Naive thymus-derived CD8-positive, alpha-beta T cell (primary cell): ENCODE measurements at places on chromosomes 2 and 18. TPM values are rescaled to one million over a fixed set of nuclear protein-coding genes. Genes with fewer than 3 reads are reported as not detected.

Gene ANKRD30B
- total RNA-seq, result not detected

- peak overlapping the region; percentile 50 for H3K27ac ChIP-seq
- H3K27me3 ChIP-seq, result no peaks in the 10 kb centered on the region
- peaks cover 51% of the 10 kb centered on the region for H3K4me1 ChIP-seq
These were observed 54.3 kb upstream of the LPIN2 start for GRCh38 chr18:3067165-3067661.

DNA sequence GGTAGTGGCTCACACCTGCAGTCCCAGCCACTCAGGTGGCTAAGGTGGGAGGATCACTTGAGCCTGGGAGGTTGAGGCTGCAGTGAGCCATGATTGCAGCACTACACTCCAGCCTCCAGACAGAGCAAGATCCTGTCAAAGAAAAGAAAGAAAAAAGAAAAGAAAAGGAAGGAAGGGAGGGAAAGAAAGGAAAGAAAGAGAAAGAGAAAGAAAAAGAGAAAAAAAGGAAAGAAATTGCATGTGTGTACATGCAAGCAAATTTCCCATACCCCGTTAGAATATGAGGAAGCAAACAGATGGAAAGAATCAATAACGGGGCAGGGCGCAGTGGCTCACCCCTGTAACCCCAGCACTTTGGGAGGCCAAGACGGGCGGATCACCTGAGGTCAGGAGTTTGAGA is 17.9 kb downstream of the TMEM127 start:
- H3K36me3 ChIP-seq, result no peaks in the 10 kb centered on the region
- H3K4me3 ChIP-seq, result no peak overlapping the region
- no peak for DNase-seq
- H3K27me3 ChIP-seq, result no peaks in the 10 kb centered on the region

DNA sequence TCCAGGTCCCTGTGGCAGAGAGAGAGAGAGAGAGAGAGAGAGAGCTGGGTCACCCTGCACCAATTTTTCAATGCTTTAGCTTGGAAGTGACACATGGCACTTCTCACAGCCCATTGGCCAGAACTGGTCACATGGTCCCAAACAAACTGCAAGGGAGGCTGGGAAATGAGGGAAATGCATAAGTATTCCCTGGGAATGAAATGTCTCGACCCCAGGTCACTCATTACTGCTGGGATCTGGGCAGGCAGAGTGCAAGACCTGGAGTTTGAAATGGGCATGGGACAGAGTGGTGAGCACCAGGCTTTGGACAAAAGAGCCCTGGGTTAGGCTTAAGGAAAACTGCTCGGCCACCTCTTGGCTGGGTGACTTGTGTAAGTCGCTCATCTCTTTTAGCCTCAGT is 37.0 kb downstream of the SMAD7 start:
- no peak for DNase-seq
- H3K36me3 ChIP-seq, result no peaks in the 10 kb centered on the region
- peaks cover 10% of the 10 kb centered on the region for H3K4me1 ChIP-seq
- no peak overlapping the region for H3K4me3 ChIP-seq
- no peak overlapping the region for H3K27ac ChIP-seq

- DNase-seq, result no peak
- H3K27me3 ChIP-seq, result peaks cover 3% of the 10 kb centered on the region
- H3K4me1 ChIP-seq, result peaks cover 10% of the 10 kb centered on the region
- no peak overlapping the region for H3K27ac ChIP-seq
These were observed 351.5 kb downstream of the TXNL1 start for GRCh38 chr18:56286775-56287325.

GRCh38 chr2:190277234-190278112 is 42.2 kb downstream of the HIBCH start:
- H3K36me3 ChIP-seq, result peaks cover 41% of the 10 kb centered on the region
- peak; percentile 11 for DNase-seq
- no peaks in the 10 kb centered on the region for H3K27me3 ChIP-seq
- peaks cover 2% of the 10 kb centered on the region for H3K4me1 ChIP-seq

GRCh38 chr2:48733067-48733503 is 22.4 kb downstream of the LHCGR start:
- DNase-seq, result no peak
- H3K4me3 ChIP-seq, result no peak overlapping the region
- H3K27me3 ChIP-seq, result peaks cover 7% of the 10 kb centered on the region
- H3K27ac ChIP-seq, result no peak overlapping the region
- no peaks in the 10 kb centered on the region for H3K36me3 ChIP-seq

DNA sequence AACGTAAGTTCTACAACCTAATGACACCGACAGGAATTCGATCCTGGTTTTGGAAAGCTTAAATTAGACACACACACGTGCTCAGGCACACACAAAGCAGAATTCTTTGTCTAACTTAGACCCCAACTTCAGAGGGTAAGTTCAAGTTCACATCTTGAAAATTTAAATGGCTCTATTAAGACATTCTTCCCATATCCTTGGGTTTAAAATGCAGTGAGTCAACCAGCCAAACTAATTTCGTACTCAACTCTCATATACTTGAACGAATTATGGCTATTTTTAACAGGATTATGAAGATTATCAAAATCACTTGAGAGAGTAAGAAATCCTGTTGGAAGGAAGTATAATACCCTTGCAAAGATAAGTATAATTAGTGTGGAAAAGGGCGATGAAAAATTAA is 53.2 kb upstream of the ARL4C start:
- DNase-seq, result no peak
- no peak overlapping the region for H3K4me3 ChIP-seq
- peaks cover 7% of the 10 kb centered on the region for H3K4me1 ChIP-seq
- H3K27ac ChIP-seq, result no peak overlapping the region
